ENCODE measurements at places on chromosomes 11 and 22.

DNA sequence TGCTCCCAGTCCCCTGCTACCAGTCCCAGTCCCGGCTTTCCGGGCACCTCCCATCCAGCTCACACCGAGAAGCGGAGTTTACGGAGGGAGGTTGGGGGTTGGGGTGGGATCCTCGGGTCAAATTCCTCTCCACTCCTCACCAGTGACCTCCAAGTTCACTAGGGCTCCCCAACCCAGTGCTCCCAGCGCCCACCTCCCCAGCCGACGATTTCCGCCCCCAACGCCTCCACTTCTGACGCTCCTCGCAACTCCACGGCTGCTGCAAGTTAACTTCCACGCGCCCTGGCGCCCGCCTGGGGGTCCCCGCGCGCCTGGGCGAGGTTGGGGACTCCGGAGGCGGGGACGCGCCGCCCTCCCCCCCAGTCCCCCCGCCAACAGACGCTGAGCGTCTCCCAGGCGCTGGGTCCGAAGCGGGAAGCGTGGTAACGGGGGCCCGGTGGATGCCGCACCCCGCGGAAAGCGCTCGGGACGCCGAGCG is 526 bp downstream of the TPST2 start:
- no peak for DNase-seq

GRCh38 chr11:132531921-132532320 is 1000.4 kb downstream of the OPCML start:
- no peak for DNase-seq

DNA sequence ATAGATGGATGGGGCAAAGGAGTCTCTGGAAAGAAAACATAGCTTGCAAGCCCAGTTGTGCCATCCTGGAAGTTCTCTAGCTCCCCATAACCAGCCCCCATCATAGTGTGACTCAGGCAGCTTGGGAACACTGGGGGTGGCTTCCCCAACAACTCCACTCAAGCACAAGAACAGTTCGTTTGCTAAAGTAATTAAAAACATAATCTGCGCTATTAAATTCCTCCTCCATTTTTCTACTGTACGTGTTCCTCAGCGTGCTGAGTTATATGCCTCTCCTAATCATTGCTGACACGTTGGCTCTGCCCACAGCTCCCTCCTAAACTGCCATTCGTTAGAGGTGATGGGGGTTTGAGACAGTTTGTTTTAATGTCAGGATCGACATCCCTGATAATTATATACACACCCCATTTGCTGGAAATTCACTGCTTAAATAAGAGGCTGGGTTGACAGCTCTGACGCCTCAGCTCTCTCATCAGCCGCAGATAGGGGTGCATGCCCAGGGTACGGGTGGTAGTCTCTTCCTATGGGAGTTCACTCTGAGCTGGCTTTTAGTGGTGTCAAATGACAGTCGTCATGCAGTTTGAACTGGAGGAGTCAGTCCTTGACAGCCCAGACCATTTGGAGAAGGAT is 59.5 kb upstream of the SEZ6L start:
- DNase-seq: no peak

DNA sequence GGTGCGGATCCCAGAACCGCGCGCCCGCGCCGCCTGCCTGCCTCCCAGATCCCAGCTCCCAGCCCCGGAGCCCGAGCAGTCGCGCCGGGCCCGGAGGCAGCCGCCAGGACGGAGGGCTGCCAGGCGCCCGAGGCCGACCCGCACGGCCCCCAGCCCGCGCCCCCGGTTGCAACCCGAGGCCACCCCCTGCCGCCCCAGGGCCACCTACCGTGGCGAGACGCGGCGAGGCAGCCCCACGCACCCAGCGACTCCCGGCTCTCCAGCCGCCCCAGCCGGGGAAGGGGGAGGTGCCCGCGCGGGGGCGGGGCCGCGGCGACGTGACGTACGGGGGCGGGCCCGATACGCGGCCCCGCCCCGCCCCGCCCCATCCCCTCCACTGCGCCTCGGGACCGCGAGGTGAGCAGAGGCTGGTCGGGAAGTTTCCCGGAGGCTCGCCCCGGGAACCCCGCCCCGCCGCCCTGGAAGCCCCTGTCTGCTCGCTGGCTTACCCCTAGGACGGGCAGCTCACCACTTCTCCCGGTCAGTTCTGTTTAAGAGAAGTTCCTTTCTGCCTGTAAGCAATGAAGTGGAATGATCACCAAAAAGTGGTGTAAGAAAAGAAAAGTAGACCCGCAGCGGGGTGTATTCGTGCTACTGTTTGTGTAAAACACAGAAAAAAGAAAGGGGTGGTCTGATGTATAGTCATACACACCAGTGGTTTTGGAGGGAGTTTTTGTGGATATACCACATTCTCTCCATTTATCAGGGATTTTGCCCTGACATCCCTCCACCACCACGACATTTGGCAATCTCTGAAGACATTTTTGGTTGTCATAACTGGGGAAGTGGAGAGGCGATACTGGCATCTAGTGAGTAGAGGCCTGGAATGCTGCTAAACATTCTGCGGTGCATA is at the start of gene TPST2:
Gene TPST2, minus strand, starts transcription at position 288 of the 892 bp plus-strand sequence. CDS start 48,502 bp downstream, outside the sequence.
- peak; percentile 33 for DNase-seq

GRCh38 chr11:36441610-36442208 is 68.4 kb downstream of the TRAF6 start:
- no peak for DNase-seq

DNA sequence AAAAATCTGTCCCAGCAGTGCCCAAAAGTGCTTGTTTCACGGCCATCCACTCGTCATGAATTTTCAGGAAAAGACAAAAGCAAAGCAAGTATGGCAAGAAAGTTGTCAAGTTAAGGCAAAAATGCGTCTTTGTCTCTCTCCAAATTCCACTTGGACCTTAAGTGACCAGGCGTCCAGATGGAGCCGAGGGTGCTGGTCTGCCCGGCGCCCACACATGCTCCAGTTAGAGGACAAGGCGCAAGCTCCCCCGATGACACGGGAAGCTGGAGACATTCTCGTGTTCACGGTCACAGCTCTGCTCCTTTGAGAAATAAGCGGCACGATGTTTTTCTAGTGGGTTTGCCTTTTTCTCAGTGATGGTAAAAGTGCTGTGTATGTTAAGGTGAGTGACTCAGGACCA is 219.0 kb downstream of the BRD1 start:
- DNase-seq: no peak

GRCh38 chr22:40189997-40190396 is 12.3 kb downstream of the TNRC6B start:
- DNase-seq: no peak

GRCh38 chr11:131154351-131154750 is 216.1 kb upstream of the NTM start:
- no peak for DNase-seq

GRCh38 chr11:78929207-78929905 is 354.7 kb upstream of the NARS2 start:
- DNase-seq: no peak

DNA sequence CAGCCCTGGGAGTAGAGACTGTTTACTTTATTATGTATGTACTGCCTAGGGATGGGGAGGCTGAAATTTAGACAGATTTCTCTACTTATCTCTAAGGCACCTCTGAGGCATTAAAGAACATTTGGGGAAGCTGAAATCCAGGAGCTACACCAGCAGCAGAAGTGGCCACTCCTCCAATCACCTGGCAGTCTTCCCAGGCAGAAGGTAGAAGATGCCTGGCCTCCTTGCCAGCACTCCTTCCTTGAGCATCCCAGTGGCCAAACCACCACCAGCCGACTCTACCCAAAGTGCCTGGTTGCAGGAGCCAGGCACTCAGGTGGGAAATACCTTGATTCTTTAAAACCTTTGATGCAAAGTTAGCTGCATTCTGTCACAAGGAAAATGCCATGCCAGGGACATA is 1.9 kb upstream of the FAT3 start:
- no peak for DNase-seq

- no peak for DNase-seq
Observed at GRCh38 chr22:19706661-19707151, 7.6 kb upstream of the SEPTIN5 start.

DNA sequence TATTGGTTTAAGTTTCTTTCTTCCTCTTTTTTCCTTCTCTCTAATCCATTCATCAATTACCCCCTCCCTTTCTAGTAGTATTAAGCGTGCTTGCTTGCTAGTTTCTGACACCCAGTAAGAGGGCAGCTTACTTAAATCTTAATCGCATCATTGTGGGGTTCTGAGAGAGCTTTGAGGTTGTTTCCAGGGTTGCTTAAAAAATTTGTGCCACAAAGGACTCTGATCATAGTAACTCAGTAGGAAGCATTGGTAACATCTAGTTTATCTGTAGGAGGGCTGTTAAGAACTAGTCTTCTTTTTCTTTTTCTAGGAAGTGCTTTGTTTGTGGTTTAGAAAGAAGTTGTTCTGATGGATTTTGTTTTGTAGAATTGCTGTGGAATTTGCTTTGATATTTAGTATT is 45.3 kb downstream of the TMEM135 start:
- DNase-seq: no peak

Data from NCI-H748 treated with DMSO at 0.1 percent for 48 hours (cell line).